ENCODE measurements at places on chromosomes 16 and 17. TPM values are rescaled to one million over a fixed set of nuclear protein-coding genes. Genes with fewer than 3 reads are reported as not detected.

GRCh38 chr17:4375039-4375748, 8.7 kb upstream of the UBE2G1 start:
- DNase-seq = no peak

DNA sequence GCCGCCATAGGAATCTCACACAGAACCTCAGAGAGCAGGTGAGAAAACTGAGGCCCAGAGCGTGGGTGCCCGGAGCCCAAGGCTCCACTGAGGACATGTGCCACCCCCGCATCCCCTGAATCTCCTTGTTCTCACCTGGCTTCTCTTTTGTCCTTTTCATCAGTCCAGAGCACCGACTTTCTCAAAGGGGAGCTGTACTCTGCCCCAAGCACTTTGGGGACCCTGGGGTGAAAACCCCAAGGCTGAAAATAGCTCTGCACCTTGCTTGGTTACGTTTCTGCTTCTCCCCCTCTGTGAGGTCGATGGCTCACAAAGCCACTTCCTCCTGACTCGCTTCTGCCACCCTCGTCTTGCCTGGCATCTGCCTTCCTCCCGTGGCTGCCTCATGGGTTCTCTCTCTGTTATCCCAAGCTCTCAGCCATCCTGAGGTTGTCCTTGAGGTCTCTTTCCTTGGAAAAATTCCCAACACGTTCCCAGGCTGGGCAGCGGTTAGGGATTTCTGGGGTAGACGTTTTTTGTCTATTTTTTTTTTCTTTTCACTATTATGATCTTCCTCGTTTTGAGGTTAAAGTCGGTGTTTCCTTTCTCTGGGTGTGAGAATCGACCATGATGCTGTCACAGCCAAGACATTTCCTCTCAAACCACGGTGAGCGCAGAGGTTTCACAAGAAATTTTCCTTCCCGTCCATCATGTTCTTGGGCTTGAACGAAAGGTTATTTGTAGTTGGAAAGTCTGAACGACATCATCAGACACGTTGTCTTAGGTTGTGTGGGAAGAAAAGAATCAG, 37.2 kb downstream of the IRF8 start:
- DNase-seq = no peak

GRCh38 chr17:76145231-76146052, 4.4 kb upstream of the FOXJ1 start:
- no peak for DNase-seq

GRCh38 chr17:16923097-16923903, 48.6 kb downstream of the TNFRSF13B start:
- DNase-seq = peak; percentile 20

- DNase-seq = peak; percentile 37
These were observed 1.3 kb downstream of the ZNF750 start for GRCh38 chr17:82838386-82839063.

GRCh38 chr16:56558024-56558747, 6.7 kb upstream of the MT4 start:
- DNase-seq = peak; percentile 78

GRCh38 chr17:2051933-2052559, 2.9 kb upstream of the HIC1 start:
- no peak for DNase-seq

DNA sequence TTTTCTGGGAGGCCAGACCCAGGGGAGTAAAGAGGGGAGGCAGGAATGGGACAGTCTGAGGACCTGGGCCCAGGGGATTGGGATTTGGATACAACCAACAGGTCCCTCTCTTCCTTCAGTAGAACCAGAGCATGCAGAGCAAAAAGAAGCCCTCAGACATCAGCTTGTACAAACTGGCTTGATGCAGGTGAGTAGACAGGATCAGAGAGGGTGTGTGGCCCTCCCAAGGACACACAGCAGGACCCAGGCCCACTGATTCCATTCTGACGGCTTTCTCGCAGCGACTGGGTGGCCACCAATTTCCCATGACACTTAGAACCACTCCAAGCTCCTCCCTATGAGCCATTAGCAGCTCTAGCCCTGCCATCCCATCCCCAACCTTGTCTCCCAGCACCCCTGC, 63.6 kb downstream of the ABCC6 start:
- DNase-seq = no peak

- no peak for DNase-seq
These were observed 26.9 kb downstream of the NDEL1 start for GRCh38 chr17:8462564-8462963.

DNA sequence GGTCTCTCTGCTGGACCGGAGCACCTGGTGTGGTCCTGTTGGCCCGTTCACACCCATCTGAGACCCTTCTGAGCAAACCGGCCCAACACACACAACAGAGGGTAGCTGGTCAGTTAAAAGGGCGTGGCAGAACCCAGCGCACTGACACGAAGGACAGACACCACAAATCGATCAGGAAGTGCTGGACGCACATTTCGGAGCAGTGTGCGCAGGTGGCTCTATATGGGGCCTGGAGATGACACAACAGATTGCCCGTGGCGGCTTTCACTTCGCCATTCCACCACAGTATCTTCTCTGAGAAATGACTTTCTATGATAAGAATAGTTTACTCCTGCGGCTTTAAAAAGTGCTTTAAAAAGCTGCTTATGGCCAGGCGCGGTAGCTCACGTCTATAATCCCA, 12.5 kb downstream of the CCDC57 start:
- no peak for DNase-seq

DNA sequence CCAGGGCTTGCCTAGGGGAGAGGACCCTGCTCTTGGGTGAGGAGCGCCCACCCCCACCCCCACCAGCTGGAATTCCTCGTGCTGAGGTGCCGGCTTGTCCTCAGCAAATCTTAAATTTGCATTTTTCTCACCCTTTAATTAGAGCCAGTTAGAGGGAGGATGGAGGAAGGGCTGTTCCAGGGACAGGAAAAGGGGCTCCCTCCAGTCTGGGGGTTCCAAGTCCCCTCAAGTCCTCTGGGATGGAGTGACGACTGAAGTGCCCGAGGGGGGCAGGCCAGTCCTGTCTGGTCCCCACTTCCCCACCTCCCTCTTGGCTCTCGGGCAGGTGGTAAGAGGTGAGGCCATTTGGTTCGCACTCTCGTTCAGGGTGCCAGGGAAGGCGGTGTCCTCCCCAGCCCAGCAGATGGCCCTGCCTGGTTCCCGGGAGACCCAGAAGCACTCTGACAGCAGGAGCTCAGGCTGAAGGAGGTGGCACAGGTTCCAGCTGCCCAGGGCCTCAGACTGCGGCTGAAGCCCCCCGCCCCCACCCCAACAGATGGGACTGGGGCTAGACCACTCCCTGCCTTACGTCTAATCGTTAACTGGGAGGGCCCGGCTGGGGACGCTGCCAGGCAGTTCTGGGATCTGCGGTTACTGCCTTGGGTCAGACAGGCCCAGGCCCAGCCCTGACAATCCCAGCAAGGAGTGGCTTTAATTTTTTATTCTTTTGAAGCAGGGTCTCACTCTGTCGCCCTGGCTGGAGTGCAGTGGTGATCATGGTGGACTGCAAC, 2.2 kb downstream of the RAB26 start:
- no peak for DNase-seq

- no peak for DNase-seq
These were observed 2.0 kb downstream of the P4HB start for GRCh38 chr17:81858170-81858966.

GRCh38 chr17:60622961-60623360, 23.0 kb downstream of the PPM1D start:
- no peak for DNase-seq

DNA sequence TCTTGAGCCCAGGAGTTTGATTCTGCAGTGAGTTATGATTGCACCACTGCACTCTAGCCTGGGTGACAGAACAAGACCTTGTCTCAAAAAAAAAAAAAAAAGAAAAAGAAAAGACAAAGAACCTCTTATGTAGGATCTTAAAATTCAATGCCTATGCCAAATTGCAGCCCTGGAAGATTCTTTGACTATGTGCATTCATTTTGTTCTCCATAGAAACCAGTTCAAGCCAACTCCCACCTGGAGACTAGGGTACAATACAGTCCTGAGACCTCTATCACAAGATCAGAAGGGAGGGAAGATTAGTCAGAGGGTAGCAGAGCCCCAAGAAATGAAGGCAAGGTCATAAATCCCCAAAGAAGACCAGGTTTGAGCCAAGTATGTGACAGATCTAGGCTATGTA, 90.6 kb upstream of the HAS3 start:
- DNase-seq = no peak

GRCh38 chr17:63985387-63986140, 12.6 kb upstream of the PRR29 start:
- DNase-seq = no peak

- no peak for DNase-seq
These were observed 57.6 kb downstream of the FOXL1 start for GRCh38 chr16:86635926-86636325.

GRCh38 chr17:73262676-73263642, 1.3 kb upstream of the CPSF4L start:
- no peak for DNase-seq

DNA sequence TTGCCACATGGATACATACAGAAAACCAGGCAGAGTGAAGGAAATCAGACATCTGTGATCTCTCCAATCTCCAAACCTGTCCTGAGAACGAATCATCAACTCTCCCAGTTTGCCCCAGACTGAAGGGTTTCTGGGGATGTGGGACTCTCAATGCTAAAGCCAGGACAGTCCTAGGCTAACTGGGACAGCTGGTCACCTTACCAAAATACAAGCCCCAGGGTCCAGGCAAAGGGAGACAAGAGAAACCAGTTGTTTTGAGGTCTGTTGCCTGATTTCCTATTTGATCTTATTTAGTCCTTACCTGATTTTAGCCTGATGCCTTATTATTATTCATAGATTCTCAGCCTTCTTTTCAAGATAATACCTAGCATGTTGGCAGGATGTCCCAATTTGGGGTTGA, 51.7 kb upstream of the TAC4 start:
- no peak for DNase-seq

DNA sequence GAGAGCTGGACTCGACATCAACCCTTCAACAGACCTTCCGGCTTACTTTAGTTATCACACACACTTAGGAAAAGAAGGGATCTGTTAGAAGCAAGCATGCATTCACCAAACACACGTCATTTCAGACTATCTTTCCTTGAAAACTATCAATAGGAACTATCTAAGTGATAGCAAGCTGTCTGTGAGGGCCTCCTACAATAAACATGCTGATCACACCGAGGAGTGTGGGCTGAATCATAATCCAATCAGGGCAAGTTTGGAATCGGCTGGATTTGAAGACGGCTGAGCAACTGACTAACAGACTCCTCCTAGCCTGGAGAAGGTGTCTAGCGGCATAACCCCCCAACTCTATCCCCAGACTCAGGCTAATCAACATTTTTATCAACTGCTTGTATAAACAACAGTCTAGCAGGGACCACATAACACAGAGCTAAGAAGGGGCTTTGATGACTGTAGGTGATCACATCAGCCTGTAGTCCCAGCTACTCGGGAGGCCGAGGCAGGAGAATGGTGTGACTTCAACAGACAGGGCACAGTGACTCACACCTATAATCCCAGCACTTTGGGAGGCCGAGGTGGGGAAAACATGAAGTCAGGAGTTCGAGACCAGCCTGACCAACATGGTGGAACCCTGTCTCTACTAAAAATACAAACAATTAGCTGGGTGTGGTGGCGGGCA, 14.1 kb downstream of the NXN start:
- no peak for DNase-seq

DNA sequence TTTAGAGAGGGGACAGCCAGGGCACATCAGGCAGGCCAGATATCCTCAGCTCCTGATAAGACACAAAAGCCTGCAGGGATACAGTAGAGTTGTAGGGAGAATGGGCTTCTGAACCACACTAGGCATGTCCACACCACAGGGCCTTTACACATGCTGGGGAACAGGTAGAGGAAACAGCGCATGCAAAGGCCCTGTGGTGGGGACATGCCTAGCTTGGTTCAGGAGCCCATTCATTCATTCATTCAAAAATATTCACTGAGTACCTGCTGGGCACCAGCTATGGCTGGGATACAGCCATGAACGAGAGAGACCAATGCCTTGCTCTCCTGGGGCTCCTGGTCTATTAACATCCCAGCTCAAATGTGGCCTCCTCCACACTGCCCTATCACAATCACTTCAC, 4.4 kb downstream of the CPNE2 start:
- DNase-seq = no peak

- DNase-seq = no peak
These were observed 43.2 kb upstream of the METRNL start for GRCh38 chr17:83036193-83036592.

The ARHGDIG gene
- 133 TPM for total RNA-seq

The CLDN9 gene
- 3.5 TPM for total RNA-seq

The RPS6KB1 gene
- 44.0 TPM for total RNA-seq

The PERCC1 gene
- total RNA-seq = not detected

The CACNG5 gene
- 5.4 TPM for total RNA-seq

The MT1G gene
- total RNA-seq = 113 TPM

The NLRC3 gene
- total RNA-seq = 0.15 TPM

The PIMREG gene
- total RNA-seq = not detected

The UNC119 gene
- total RNA-seq = 28.2 TPM

The OR4D1 gene
- not detected for total RNA-seq

The KRTAP4-9 gene
- not detected for total RNA-seq

The CBX2 gene
- total RNA-seq = 3.1 TPM

The PIRT gene
- 7.0 TPM for total RNA-seq

The VTN gene
- 1.6 TPM for total RNA-seq
